Glomerular endothelial cell (primary cell): ENCODE measurements at places on chromosomes 11 and 22.

- no peak for DNase-seq
Observed at GRCh38 chr11:32400196-32400595, 35.1 kb downstream of the WT1 start.

DNA sequence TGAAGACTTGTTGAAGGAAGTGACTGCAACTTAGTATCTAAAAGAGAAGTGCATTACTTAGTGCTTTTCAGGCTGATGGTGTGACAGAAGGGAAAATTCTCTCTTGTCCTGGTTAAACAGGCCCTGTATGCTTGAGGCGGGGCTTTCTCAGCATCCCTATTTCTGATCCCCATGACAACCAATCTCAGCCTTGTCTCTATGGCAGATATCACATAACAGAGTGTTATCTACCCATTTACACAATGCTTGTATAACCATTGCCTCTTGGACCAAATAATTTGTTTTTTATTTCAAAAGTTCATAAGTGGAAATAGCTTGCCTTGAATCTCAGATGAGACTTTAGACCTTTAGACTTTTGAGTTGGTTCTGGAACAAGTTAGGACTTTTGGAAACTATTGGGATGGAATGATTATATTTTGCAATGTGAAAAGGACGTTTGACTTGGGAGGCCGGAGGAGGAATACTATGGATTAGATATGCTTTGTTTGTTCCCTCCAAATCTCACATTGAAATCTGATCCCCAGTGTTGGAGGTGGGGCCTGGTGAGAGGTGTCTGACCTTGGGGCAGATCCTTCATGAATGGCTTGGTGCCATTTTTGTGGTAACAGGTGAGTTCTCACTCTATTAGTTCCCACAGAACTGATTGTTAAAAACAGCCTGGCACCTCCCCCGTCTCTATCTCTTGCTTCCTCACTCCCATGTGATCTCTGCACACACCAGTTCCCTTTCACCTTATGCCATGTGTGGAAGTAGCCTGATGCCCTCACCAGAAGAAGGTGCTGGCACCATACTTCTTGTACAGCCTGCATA is 3.1 kb upstream of the GLYAT start:
- no peak for DNase-seq

DNA sequence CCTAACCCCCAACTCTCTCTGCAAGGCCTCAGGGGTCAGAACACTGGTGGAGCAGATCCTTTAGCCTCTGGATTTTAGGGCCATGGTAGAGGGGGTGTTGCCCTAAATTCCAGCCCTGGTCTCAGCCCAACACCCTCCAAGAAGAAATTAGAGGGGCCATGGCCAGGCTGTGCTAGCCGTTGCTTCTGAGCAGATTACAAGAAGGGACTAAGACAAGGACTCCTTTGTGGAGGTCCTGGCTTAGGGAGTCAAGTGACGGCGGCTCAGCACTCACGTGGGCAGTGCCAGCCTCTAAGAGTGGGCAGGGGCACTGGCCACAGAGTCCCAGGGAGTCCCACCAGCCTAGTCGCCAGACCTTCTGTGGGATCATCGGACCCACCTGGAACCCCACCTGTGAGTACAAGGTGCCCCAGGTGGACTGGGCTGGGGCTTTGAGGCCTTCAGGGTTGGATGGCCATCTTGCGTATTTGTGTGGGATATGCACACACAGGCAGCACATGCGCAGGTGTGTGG is at the start of gene BEST1:
Gene BEST1, plus strand, starts transcription at position 317 of the 513 bp plus-strand sequence. CDS start 1,456 bp downstream, outside the sequence.
- no peak for DNase-seq

GRCh38 chr22:39098576-39098975 is 1.5 kb downstream of the APOBEC3H start:
- DNase-seq = no peak

DNA sequence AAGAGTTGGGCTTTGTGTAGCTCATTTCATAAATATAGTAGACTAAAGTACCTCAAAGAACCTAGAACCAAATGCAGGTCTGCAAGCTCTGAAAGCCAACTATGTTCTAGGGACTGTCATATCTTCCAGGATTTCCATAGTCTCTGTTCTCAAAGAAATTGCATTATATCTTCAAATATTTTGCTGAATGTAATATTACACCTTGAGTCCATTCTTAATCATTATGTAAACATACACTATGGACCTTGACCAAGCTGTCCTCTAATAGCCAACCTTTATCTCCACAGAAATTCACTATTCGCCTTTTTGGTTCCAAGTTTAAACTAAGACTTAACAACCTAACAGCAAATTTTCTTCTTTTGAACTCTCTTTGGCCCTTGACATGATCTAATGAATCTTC is 678.7 kb upstream of the ARHGAP42 start:
- no peak for DNase-seq

GRCh38 chr11:92658733-92659132 is 310.7 kb upstream of the MTNR1B start:
- no peak for DNase-seq
